ENCODE measurements at places on chromosomes 1 and 21.

GRCh38 chr1:212677573-212677972 lies 22.1 kb downstream of the BATF3 start:
- no peak for DNase-seq

- DNase-seq = no peak
Observed at GRCh38 chr1:21337010-21337437, 46.8 kb upstream of the ECE1 start.

- no peak for DNase-seq
Observed at GRCh38 chr1:167121375-167122120, 27.7 kb downstream of the STYXL2 start.

- DNase-seq = no peak
Observed at GRCh38 chr1:9589144-9589718, 520 bp downstream of the TMEM201 start.

DNA sequence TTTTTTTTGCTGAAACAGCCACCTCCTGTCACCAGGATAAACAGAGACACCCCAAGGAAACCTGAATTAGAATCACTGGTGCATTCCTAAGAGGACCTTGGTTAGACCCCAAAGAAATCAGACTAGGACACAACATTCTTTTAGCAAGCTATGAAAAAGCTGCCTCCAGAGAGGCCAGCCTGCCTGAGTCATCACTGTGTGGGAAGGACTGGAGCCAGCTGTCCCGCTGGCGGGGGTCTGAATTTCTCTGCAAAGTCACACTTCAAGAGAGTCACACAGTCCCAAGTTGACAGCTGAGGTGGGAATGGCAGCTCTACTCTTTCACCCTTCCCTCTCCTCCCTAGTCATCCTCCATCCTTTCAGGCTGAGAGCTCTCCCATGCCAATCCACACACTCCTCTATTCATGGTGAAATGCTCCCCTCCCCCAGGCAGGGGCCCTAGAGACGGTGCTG lies 405.0 kb upstream of the POU3F1 start:
- DNase-seq = no peak

- DNase-seq = peak; percentile 5
Observed at GRCh38 chr1:173715538-173715844, 710 bp downstream of the KLHL20 start.

DNA sequence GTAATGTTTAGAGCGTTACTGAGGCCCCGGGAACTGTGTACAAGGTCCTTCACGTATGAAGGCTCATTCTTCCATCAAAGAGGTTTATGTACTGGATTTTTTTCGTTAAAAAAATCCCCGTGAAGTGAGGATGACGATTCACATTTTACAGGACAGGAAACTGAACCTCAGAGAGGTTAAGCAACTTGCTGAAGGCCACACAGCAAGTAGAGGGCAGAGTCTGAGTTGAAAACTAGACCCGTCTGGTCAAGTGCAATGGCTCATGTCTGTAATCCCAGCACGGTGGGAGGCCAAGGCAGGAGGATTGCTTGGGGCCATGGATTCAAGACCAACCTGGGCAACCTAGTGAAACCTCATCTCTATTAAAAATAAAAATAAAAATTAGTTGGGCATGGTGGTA lies 140.2 kb downstream of the KAZN start:
- no peak for DNase-seq

DNA sequence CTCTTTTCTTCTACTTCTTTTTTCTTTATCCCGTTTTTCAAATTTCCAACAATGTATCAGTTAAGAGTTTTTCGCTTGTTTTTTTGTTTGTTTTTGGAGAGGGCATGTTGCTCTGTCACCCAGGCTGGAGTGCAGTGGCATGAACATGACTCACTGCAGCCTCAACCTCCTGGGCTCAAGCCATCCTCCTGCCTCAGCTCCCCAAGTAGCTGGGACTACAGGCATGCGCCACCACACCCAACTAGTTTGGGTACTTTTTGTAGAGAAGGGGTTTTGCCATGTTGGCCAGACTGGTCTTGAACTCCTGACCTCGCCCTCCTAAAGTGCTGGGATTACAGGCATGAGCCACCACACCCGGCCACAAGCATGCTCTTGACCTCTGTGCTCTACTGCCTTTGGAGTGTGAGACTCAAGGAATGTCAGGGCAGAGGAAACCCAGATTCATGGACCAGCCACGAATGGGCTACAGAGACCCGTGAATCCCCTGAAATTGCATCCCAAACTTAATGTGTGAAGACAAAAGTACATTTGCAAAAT lies 65.1 kb upstream of the HSD17B7 start:
- DNase-seq = no peak

DNA sequence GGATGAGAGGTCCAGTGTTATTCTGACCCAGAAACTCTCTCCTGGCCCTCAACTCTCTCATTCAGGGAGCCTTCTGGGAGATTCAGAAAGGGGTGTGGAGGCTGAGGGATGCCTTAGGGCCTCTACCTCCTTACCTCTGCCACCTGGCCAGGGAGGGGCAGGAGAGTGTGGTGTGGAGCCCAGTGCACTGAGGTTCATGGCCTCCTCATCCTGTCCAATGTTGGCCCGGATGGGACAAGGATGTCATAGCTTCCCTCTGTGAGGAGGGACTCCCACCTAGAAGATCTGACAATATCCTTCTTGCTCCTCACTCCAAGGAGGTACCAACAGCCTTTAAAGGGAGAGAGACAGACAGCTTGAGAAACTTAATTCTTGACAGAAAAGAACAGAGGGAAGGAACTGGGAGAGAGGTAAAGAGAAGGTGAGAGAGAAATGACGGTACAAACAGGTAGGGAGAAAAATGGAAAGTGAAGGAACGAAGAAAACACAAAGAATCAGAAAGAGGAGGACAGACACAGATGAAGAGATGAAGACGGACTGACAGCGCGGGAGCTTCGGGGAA lies 779 bp downstream of the BEND5 start:
- DNase-seq = no peak

DNA sequence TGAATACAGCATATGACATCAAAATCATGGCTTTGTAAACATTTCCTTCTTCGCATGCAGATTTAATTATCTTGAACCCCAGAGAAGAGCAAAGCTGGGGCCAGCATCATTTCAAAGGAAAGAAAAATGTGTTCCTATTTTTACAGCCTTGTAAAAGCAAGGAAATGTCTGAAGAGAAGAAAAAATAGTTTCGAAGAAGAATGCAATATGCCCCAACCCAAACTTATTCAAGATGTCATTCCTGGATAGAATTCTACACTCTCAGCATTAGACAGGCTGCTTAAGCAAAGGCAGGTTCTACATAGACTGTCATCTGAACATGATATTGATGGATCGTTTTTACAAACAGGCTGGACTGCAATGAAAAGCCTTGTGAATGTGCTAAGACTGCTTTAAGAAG lies 900.8 kb downstream of the TTLL7 start:
- DNase-seq = no peak

DNA sequence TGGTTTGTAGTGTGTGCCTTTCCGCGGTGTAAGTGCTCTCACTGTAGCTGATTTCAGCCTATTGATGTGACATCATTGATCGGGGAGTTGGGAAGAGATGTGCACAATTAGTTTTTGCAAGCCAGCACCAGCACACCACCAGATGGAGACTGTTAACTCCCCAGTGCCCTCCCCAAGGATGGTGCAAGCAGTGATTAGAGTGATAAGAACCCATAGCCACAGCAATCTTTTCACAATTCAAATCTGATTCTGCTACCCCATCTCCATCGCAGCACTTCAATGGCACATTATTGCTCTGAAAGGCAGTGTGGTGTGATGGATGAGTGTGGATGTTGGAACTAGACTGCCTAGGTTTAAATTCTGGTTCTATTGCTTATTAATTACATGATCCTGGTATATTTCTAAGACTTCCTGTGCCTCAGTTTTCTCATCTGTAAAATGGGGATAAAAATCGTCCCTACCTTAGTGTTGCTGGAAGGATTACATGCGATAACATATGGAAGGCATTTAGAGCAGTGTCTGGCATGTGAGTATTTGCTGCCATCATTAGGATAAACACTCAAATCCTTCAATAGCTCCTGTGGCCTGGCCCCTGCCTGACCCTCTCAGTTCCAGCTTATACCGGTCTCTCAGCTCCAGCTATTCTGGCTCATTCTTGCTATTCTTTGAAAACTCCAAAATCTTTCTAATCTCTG lies 6.7 kb downstream of the CSF3R start:
- no peak for DNase-seq

GRCh38 chr1:151443846-151444782 lies 15.2 kb downstream of the POGZ start:
- DNase-seq = peak; percentile 38

- no peak for DNase-seq
Observed at GRCh38 chr1:212937034-212937433, 13.3 kb upstream of the VASH2 start.

DNA sequence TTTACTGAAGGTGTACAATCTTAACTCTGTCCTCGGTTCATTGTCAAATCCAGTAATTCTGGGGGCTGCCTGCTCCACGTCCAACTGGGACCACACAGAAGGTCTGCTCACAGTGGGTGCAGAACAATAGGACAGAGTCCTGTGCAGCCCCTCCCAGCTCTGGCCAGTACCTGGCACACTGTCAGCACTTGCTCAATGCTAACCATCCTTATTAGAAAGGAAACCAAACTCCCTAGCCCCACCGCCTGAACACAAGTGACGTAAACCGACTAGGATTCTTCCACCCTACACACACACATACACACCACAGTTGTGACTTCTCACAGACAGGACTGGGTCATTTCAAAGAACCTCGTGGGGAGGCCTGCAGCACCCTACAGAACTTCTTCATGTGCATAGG lies 5.2 kb downstream of the BCAR3 start:
- DNase-seq = no peak

GRCh38 chr1:114009393-114009792 lies 30.1 kb downstream of the OLFML3 start:
- DNase-seq = no peak

GRCh38 chr21:45020629-45021427 lies 53.6 kb upstream of the ADARB1 start:
- no peak for DNase-seq

DNA sequence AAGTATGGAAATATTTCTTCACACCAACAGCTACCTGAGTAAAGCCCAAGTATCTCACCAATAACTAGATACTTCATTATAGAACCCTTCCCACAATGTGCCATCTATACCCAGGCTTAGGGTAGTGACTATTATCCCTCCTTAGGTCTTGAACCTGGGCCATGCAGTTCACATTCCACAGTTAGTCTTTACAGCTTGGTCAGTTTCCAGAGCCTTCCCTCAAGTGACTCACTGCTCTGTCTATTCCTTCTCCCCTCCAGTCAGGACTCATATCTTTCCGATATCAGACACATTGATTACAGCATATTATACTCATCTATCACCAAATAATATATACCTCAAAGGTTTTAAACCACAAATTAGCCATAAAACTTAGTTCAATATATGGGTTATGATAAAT lies 23.6 kb downstream of the VAMP4 start:
- no peak for DNase-seq

- DNase-seq = no peak
Observed at GRCh38 chr1:177959811-177960515, 9.9 kb downstream of the SEC16B start.

GRCh38 chr1:83102630-83103071 lies 896.3 kb downstream of the TTLL7 start:
- no peak for DNase-seq

DNA sequence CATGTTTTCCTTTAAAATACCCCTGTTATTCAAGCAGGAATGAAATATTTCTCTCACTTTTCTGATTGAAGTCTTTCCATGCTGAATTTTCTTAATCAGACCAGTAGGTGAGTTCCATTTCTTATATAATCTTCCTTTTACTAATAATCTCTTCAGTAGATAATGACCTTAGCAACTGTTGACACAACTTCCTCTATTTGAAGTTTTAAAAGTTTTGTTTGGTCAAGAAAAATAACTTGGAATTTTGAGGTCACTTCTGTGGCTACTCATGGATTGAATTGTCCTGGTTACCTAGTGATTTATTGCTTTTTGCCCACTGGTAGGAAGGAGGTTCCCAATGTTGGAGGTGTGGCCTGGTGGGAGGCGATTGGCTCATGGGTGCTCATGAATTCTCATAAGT lies 70.6 kb upstream of the PAXBP1 start:
- DNase-seq = no peak

DNA sequence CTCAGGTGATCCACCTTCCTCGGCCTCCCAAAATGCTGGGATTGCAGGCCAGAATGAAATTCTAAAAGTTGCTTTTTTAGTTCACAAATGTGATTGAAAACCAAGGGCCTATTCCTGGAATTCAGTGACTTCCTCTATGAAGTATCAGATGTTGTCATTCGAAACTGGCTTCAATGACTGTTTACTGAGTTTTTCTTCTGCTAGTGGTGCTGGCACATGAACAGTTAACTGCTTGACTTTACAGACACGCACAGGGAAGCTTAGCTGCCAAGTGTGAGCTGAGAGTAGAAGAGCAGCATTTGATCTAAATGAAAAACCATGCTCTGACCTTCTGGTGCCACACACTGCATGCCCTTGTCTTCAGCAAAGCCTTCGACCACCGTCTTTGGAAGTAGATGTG lies 32.8 kb upstream of the AJAP1 start:
- DNase-seq = no peak

DNA sequence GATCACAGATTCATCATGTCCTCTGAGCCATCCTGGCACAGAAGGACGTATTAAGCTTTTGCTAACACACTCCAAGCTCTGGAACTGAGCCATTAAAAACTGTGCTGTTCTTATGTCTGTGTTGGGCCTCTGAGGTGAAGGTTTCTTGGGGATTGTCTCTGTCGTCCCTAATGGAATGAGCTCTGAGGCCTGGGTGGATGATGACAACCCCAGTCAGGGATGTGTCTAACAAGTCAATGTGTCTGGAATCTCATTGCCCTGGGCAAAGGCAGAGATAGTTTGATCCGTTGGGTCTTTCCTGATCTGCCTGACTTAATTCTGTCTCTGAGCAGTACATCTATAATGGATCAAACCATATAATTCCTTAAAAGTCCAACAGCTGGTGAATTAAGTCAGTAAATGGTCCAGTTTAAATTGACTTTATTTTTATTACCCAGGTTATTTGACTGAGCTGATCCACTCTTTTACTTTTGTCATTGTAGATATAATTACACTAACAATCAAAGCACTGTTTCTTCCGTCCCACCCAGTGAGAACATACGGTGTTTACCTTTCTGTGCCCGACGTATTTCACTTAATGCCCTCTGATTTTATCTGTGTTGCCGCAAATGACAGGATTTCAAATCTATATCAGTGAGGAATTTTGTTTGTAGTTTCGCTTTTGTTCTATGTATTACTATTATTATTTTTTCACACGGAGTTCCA lies 38.8 kb upstream of the OR2B11 start:
- DNase-seq = no peak

- no peak for DNase-seq
Observed at GRCh38 chr1:58596631-58597052, 19.6 kb upstream of the TACSTD2 start.

DNA sequence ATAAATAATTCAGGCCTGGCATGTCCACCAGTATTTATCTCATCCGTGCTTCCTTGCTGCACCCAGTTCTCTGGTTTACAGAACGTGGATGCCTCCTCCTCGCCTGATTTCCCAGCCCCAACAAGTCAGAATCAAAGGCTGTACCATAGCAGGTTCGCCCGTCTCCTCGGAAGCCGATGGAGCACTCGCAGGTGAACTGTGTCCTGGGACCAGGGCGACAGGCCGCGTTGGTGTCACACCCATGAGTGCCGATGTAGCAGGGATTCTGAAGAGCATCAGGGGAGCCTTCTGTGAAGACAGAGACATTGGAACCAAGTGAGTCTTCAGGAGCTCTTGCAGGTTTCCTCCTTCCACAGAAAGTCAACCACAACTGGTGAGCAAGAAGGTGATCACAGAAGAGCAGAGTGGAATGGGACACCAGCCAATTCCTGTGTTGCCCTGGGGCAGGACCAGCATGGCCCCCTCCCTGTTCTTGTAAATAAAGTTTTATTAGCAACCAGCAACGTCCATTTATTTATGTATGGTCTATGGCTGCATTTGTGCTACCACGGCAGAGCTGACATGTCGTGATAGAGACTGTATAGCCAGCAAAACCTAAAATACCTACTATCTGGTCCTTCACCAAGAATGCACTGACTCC lies 40.8 kb downstream of the NID1 start:
- DNase-seq = no peak

Measured in GM12878 (cell line).